CD4-positive, alpha-beta T cell treated with Interleukin-12 subunit alpha and Interleukin-12 subunit beta, for 1 hour (primary cell): ENCODE measurements at places on chromosomes 7 and 10.
A peak's percentile ranks its signal among the peaks of the same experiment; 100 is the strongest.

- no peak for DNase-seq
Observed at GRCh38 chr7:50647286-50647980, 82.2 kb upstream of the DDC start.

DNA sequence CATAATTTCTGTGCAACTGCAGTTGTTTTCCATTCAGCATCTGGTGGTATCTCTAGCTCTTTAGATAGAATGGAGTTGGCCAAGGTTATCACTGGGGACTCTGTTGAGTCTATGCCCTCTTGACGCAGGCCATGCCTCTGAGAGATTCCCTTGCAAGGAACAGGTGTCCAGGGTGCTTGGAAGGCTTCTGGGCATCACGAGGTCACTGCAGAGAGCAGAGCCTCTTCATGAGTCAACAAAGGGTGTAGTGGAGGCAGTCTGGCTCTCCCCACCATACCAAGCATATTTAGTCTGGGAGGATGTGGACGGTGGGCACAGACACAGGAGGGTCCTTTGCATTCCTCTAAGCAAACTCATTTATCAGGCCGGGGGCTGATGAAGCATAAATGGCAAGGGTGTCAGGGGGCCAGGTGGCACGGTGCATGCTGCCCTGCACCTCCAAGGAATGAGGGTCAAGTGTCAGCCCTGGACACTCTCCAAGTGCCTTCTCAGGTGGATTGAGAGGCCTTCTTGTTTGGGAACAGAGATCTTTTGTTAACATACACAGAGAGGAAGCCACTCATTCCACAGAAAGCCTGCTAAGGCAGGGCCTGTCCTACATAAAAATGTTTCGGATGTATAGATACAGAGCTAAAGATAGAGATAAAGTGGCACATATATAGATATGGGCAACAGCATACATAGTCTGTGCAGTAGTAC, 328.6 kb downstream of the INHBA start:
- DNase-seq, result no peak

GRCh38 chr10:76942628-76943416, 694.8 kb downstream of the KCNMA1 start:
- no peak for DNase-seq

DNA sequence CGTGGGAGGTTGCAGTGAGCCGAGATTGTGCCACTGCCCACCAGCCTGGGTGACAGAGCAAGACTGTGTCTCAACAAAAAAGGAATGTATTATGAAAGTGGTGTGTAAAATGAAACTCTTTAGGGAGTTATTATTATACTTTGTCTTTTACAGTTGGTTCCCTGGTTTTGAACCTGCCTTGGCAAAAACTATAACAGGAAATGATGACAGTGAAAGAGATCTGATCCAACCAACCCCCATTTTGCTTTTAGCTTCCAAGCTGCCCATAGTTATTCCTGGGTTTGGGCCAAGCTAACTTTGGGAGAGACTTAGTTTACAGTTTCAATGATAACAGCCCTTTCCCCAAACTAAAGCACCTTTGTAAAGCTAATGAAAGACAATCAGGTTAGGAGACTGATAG, 34.1 kb upstream of the NMT2 start:
- no peak for DNase-seq

DNA sequence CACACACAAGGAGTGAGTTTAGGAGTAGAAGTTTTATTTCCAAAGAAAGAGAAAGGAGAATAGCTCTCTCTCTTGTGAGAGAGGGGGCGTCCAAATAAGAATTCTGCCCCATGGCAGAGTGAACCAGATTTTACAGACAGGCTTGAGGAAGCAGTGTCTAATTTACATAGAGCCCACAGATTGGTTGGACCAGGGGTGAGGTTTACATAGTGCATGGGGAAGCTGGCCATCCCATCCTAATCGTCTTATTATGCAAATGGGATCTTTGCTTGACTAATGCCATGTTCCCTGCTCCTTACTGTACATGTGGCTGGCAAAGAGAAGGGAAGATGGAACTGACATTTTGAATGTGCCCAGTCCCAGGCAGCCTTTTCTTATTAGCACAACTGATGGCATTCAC, 60.0 kb upstream of the ACSM6 start:
- no peak for DNase-seq

- no peak for DNase-seq
Observed at GRCh38 chr10:107732045-107732444, 567.5 kb upstream of the SORCS1 start.

DNA sequence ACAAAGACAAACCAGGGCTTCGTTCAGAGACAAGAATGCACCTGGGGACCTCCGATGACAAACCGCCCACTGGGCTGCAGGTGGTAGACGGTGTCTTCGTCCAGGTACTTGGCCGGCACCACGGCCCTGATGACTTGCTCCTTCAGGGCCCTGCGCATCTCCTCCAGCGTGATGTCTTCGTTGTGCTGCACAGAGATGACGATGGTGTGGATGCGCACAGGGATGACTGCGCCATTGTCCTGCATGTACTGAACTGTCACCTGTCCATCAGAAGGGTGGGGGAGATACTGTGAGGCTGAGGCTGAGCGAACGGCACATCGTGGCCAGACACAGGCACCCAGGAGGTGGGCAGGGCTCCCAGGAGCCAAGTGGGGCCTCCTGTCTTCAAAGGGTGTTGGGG, 13.1 kb downstream of the MAT1A start:
- no peak for DNase-seq

- no peak for DNase-seq
Observed at GRCh38 chr10:112949143-112949823, 764 bp upstream of the TCF7L2 start.

- no peak for DNase-seq
Observed at GRCh38 chr7:156031679-156032478, 219.6 kb upstream of the SHH start.

GRCh38 chr7:47878662-47879061, 69.6 kb downstream of the PKD1L1 start:
- DNase-seq, result no peak

DNA sequence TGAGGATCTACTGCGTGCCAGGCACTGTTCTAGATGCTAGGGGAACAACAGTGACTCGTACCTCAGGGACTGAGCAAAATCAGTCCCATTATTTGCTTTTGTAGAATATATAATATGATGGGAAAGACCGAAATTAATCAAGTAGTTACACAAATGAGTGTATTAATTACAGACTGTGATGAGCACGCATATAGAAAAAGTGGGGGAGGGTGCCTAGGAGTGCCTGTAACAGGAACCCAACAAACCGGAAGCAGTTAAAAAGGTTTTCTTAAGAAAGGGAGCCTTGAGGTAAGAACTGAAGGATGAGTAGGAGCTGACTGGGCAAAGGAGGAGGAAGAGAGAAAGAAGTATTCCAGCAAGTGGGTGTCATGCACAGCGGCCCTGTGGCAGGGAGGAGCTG, 28.2 kb upstream of the IL6 start:
- DNase-seq, result no peak

GRCh38 chr7:2972835-2973161, 70.9 kb downstream of the CARD11 start:
- no peak for DNase-seq

GRCh38 chr10:75105576-75106197, 5.8 kb upstream of the SAMD8 start:
- no peak for DNase-seq

DNA sequence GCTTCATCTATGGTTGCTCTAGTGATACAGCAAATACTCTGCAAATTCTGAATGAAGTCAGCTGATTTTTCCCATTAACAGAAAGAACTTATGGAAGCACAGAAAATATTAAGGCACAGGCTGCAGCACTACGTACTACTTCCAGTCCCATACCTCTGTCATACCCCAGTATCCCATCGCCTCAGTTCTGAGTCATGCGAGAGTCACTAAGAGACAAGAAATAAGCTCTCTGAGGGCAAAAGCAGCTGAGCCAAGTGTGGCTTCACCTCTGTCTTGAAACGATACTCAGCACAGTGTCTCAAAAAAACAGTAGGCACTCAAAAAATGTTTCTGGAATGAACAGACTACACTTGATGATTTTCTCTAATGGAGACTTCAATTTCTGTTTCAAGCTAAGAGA, 48.2 kb downstream of the EZH2 start:
- DNase-seq, result no peak

DNA sequence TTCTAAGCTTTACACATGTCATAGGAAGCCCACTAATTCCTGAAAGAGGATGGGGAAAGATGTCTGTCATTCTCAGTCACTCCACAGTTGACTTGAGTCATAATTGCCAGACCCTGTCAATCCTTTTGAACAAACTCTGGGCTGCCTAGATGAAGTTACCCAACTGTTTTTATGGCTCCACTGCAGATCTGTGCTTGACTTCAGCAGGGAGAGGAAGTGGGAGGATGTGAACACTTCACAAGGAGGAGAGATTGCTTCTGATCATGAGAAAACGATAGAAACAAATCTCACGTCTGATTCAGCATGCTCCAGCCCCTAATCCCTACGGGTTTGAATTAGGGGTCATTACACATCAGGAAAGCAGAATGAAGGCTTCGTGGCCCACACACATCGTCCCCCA, 596.6 kb upstream of the CELF2 start:
- DNase-seq, result no peak

DNA sequence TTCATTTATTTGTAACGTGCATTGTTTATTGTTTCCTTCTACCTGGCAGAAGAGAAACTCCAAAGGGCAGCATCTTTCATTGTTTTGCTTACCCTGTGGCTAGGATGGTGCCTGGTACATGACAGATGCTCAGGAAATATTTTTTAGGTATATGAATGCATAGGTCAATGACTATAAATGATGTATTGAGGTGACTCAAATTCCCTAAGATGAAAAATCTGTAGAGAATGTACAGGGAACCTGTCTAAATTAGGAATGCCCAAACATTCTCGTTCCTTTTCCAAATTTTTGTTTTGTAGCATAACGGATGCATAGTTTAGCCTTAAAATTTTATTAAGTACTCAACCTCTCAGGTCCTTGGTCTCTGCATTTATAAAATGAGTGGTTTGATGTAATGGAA, 71.6 kb downstream of the NRP1 start:
- no peak for DNase-seq

GRCh38 chr10:119413093-119413453, 129.4 kb downstream of the RGS10 start:
- DNase-seq, result no peak

DNA sequence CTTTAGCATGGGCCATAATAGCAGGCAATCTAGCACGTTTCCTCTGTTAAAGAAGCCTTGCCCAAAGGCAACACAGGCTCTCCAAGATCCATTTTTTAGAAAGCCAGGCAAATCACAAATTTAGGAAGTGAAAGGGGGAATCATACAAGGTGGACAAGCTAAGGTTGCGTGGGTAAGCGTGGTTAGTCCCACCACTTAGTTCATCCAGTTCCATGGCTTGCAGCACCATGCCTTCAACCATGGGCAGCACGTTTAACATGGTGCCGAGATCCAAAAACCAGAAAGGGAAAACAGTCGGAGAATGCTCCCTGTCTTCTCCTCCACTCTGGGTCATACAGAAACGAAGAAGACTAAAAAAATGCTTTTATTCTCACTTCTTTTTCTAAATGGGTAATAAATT, 234.4 kb upstream of the IMMP2L start:
- DNase-seq, result no peak

GRCh38 chr10:2137549-2138174, 400.3 kb upstream of the ADARB2 start:
- DNase-seq, result no peak

- DNase-seq, result no peak
Observed at GRCh38 chr10:113616244-113617074, 47.4 kb downstream of the NRAP start.

DNA sequence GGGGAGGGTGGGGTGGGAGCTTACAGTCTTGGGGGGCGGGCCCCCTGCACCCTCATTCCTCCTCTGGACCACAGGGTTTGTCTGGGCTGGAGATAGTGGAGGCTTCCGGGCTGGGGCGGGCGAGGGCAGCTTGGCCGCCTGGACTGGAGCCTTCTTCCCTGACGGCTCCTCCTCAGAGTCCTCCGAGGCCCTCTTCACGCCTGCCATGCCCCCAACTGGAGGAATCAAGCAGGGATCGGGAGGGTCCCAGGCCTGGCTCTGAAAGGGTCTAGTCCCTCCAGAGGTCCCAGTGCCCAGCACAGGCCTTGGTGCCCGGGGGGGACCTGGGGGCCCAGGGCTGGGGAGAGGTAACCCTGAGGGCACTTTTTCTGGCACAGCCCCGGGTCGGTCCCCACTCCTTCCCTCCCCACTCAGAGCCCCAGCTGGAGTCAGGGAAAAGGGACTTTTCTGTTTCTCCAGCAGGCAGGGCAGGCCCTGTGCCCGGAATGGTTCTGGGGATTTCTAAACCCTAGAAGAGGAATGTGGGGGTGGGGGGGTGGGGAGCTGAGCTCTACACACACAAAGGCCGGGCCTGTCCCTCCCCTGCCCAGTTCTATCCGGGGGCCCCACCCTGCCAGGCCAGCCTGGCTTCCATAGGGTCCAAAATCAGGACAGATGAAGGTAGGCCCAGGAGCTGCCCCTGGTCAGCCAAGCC, 11.6 kb downstream of the MICALL2 start:
- DNase-seq, result no peak

DNA sequence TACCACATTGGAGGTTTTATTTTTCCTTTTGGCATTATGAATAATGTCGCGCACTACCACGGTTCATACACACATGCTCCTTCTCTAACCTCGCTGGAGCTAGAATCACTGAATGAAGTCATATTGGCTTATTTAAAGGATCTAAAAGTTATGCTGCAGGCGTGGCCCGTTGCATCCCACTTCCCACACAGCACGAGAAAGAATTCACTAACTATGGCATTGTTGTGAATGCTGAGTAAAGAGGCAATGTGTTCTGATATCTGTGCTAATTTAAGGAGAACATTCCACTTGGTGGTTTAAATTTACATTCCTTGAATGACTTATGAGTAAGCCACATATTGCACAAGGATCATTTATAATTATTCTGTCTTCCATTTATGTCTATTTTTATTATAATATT, 20.7 kb downstream of the TCERG1L start:
- no peak for DNase-seq

GRCh38 chr10:69009360-69009759, 20.8 kb downstream of the KIFBP start:
- DNase-seq, result no peak

DNA sequence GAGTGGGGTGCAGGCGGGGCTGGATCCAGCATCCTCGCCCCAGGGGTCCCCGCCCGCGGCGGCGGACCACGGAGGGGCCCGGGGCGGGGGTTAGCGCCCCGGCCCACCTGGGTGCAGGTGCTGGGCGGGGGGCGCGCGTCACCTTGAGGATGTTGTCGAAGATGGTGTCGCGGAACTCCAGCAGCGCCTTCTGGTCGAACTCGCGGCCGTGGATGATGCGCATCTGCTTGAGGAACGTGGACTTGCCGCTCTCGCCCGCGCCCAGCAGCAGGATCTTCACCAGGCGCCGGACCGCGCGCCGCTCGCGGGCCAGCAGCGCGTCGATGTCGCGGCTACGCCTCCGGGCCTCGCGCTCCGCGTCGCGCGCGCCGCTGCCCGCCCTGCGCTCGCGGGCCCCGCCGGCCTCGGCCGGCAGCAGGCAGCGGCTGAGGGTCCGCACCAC, 376 bp downstream of the GNA12 start:
- DNase-seq, result peak; percentile 33

DNA sequence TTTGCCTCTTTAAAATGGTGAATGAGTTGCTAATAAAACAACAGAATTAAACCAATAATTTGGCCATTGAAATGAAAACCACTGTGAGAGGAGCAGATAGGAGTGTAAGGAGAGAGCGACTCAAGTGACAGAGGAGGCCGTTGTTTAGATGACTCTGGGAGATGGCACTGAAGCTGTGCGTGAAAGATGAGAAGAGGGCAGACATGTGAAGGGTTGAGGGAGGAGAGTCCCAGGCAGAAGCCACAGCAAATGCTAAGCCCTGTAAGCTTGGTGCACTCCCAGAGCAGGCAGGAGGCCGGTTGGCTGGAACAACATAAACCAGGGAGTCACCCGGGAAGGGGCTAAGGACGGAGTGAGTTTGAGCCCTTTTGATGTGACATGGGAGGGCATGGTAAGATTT, 814 bp upstream of the OPALIN start:
- DNase-seq, result no peak
